Stimulated activated CD8-positive, alpha-beta memory T cell treated with anti-CD3 and anti-CD28 coated beads, Interleukin-15, amount 100 ng/mL, for 24 hours (primary cell): ENCODE measurements at places on chromosomes 2 and 18.
A peak's percentile ranks its signal among the peaks of the same experiment; 100 is the strongest.

- DNase-seq, result no peak
These were observed 207.4 kb downstream of the NCK2 start for GRCh38 chr2:105952131-105952530.

GRCh38 chr2:200476836-200477235, 33.0 kb downstream of the KCTD18 start:
- DNase-seq, result no peak

DNA sequence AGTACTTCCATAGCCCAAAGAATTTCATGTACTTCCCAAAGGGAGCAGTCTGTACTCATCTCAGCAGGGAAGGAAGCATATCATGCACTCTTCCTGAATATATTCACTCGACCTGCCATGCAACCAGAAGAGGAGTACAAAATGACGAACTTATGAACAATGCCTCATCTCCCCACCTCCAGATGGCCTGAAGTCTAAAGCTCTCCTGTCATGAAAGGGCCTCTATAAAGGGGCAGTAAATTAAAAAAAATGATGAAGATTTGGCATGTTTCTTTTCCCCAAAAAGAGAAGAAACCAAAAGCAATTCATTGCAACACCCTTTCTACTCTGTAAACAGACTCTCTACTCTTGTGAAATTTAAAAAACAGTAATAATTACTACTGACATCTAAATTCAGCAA, 1601.1 kb downstream of the LRP1B start:
- no peak for DNase-seq

- DNase-seq, result no peak
These were observed 392.1 kb upstream of the RAB12 start for GRCh38 chr18:8217051-8217564.

DNA sequence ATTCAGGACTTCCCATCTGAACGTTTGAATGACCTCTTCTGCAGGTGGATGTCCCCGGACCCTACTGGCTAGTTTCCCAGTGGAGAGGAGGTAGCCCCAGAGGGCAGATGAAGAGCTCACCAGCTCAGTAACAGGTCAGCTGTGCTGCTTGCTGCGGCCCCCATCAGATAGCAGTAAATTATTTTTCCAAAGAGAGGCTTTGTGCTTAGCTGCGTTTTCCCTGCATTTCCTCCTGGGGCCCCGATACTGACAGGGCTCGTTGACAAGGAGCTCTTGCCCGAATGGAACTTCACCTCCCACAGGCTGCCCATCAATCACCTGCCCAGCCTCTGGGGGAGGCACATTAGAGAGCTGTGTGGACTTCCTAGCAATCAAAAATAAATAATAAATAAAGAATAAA, 185.8 kb downstream of the DOK6 start:
- DNase-seq, result no peak

- DNase-seq, result no peak
These were observed 1061.6 kb upstream of the FAM98A start for GRCh38 chr2:34660741-34661140.

- no peak for DNase-seq
These were observed 179.3 kb upstream of the LHCGR start for GRCh38 chr2:48934807-48935206.

DNA sequence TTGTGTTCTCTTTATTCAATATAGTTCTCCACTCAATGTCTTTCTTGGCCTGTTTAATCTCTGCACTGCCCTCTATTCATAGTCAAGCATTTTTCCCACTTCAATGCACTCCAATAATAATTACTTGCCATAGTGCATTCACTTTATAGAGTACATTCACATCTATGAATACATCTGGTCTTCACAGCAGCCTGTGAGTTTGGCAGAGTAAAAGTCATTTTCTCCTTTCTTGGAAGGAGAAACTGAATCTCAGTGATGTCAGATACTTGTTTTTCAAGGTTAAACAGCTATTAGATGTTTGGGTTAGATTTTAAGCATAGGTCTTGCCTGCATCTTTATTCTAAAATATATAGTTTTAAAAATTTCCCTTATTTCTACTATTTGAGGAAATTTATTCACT, 373.2 kb downstream of the TRIB2 start:
- DNase-seq, result no peak

DNA sequence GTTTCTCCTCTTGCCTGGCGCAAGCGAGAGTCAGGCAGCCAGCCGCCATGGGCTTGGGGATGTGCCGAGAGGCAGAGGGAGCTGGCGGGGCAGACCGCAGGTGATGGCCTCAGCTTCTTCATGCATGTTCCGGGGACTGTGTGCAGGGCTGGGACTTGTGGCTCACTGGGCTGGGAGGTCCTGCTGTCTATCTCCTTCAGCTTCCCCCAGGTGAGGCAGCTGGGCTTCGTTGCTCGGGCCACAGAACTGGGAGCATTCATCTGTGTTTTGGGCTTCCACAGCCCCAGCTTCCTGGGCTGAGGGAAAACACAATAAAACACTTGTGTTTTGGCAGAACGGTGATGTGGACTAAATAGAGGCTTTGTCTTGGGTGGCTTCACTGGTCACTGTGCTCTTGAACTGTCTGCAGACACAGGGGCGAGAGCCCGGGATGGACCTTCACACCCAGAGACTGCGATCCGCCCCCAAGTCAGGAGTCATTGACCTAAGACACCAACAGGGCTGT, 93.5 kb downstream of the DYSF start:
- no peak for DNase-seq

- peak; percentile 21 for DNase-seq
These were observed 326.2 kb upstream of the SOX11 start for GRCh38 chr2:5365871-5366461.

DNA sequence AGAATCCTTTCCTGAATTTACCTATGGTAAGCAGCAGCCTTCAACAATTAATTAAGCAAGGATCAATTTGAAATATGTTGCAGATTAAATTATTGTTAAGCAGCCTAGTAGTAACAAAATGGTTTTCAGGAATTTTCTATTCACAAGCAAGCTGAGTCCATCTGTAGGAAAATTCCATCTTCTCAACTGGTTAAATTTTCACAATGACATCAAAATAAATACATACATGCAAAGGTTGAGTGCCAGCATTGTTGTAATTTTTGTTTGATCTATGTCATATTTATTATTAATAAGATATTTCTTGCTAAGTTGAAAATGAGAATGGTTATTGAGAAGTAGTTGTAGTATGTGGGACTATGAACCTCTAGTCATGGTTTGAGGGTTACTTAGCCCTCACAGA, 15.3 kb upstream of the TFPI start:
- no peak for DNase-seq

DNA sequence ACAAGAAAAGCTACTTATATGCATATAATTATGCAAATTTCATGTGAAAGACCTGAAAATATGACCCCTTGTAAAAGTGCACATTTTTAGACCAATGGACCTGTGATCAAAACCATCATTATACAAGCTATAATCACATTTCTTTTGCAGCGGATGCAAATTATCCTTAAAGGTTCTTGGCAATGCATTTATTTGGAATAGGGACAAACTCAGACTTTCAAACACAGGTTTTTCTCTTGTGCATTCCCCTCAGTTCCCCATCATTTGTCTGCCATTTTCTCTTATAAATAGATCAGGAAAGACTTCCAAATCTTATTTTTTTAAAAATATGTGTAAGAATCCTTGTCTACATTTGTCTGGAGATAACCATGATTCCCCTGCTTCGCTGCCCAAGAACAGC, 954.2 kb upstream of the NRXN1 start:
- no peak for DNase-seq

GRCh38 chr2:31980674-31981356, 30.0 kb downstream of the MEMO1 start:
- no peak for DNase-seq

DNA sequence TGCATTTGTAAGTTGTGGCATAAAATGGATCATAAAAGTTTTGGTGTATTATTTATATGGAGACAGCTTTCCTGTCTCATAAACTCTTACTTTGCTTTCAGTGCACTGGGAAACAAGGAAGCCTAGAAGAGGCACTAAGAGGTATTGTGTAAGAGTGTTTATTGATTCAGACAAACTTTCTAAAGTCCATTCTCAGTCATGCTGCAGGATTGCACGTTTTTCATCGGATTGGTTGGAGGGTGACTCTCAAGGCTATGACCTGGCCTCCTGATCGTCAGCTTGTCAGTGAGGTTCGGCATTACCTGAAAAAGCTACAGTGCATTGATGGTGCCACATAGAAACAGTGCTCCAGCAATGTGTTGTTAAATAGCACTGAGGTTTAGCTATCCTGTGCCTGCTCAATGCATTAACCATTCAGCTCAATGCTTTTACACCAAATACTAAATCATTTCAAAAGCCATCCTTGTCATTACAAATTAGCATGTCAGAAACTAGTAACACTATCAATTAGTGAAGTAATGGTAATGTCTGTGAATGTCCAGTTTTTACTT, 545.5 kb downstream of the CBLN2 start:
- DNase-seq, result no peak

GRCh38 chr2:71675296-71675695, 221.9 kb downstream of the DYSF start:
- no peak for DNase-seq

- no peak for DNase-seq
These were observed 65.2 kb downstream of the ZEB2 start for GRCh38 chr2:144454466-144455287.

DNA sequence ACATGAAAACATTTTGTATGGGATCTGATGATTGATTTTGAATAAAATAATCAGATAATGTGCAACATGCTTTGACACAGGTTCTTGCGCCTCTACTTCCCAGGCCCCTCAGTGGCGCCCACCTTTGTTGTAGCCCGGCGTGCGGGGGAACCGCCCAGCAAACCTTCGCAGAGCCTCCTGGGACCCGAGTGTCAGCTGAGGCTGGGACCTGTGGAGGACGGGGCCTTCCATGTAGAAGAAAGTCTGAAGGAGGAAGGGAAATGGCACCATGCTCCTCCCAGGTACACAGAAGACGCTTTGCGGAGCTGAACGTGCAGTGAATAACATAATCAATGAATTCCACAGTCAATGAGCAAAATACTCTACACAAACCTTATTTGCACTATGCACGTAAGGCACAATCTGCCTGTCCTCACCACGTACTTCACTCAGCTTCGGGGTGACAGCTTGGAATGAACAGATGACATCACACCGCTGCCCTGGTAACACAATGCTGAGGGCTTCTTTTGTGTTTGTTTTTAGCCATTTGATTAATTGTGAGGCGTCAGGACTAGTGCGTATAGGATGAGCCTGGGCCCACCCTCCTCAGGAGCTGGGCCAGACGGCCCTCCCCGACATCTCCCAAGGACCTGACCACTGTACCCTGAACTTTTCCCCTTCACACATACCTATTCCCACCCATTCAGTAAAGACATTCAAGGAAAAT, 78.1 kb downstream of the TWIST2 start:
- no peak for DNase-seq
